Neural crest cell (in vitro differentiated cells): ENCODE measurements at places on chromosomes 1 and 21.

- DNase-seq = no peak
Observed at GRCh38 chr1:1198423-1199140, 7.8 kb downstream of the TNFRSF18 start.

DNA sequence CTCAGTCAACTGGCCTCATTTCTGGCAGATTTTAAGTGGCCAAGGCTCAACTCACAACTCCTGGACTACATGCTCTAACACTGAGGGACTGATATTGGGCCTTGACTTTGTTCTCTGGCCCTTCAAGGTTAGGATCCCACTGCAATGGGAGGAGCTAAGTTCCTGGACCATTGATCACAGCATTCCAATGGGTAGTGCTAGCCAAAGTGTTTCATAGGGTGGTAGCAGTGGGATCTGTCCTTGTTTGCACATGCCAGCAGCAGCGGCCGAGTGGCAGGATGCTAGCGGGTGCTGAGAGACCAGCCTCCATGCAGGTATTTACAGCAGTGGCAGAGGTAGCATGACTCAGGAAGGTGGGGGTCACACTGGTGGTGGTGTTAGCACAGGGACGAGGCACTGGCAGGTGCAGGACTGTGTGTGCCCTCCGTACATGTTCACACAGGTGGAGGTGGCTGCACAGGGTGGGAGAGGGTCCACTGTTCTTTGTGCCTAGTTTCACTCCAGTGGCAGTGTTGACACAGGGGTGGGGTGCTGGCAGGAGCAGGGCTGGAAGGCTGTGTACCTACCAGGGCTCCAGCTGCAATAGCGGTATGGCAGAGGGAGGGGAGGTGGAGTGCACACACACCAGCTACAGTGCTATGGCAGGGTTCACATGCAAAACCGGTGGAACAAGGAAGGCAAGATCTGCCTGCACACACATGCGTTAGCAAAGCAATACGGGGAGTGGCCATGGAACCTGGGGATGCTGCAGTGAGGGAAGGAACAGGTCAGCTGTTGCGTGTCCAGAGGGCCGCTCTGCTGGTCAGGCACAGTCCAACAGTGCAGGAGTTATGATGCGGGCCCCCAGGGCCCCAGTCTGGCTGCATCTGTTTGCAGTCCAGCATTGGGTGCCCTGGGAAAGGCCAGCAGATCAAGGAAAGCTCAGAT is 51.7 kb downstream of the COL24A1 start:
- no peak for DNase-seq

- no peak for DNase-seq
Observed at GRCh38 chr1:67801903-67802302, 31.4 kb downstream of the GNG12 start.

DNA sequence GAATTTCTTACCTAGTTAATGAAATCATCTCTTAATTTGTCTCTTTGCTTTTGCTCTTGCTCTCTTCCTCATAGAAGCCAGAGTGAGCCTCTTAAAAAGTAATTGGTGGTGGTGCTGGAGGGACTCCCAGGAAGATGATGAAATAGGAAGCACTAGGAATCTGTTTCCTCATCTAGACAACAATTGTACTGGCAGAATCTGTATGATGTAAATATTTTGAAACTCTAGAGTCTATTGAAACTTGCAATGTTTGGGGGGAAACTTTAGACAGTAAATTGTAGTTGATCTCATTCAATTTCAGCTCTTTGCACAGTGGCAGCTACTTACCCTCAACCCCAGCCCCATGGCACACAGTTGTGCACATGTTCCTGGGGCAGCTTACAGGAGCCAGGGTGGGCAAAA is 10.6 kb downstream of the RGSL1 start:
- no peak for DNase-seq

GRCh38 chr1:185478877-185479276 is 161.8 kb upstream of the IVNS1ABP start:
- no peak for DNase-seq

DNA sequence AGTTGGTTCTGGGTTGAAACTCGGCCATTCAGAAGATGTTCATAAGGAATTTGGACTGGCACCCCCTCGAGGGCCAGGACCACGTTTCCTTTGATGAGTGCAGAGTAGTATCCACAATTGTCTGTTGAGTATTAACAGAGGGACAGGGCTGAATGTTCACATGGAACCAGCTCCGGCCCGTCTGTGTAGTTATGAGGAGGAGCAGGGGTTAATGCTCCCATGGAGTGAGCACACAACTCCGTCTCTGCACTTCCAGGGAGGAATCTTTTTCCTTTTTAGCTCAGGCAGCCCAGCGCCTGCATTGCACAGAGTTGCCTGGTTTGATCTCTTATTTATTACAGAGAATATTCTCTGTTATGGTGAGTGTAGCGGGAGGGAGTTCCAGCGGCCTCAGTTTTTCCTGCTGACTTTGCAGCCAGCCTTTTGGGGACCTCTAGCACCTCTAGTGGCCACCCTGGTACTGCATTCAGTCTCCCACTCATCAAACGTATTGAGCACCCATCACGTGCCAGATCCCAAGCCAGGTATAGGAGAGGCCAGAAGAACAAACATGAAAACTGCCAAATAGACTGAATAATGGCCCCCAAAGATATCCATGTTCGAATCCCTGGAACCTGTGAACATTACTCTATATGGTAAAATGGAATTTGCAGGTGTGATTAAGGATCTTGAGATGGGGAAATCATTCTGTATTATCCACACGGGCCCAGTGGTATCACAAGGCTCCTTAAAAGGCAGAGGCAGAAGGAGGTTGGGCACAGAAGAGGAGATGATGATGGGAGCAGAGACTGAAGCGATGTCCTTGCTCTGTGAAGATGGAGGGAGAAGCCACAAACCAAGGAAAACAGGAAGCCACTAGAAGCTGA is 167.7 kb upstream of the CSF3R start:
- peak; percentile 78 for DNase-seq

DNA sequence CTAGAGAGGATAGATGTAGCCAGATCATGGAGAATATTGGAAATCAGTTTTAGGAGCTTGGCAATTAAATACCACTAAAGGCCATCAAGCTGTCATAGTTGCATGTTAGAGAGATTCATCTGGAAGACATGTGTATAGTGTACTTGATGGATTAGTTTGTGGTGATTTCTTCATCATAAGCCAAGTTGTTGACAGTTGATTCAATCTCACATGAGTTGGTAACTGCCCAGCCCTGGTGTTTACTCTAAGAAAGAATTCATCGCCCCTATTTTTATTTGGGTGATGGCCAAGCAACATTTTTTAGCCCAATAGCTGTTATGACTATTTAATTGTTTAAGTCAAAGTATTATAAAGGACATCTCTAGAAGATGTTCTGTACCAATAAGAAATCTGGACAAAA is 737.6 kb downstream of the PLA2G4A start:
- DNase-seq = no peak

GRCh38 chr1:29556657-29557056 is 320.3 kb downstream of the PTPRU start:
- no peak for DNase-seq

- no peak for DNase-seq
Observed at GRCh38 chr1:32666901-32667566, 16.0 kb downstream of the RBBP4 start.

- DNase-seq = no peak
Observed at GRCh38 chr1:164380893-164381292, 178.1 kb upstream of the PBX1 start.

GRCh38 chr1:184870319-184870718 is 104.0 kb downstream of the NIBAN1 start:
- no peak for DNase-seq

DNA sequence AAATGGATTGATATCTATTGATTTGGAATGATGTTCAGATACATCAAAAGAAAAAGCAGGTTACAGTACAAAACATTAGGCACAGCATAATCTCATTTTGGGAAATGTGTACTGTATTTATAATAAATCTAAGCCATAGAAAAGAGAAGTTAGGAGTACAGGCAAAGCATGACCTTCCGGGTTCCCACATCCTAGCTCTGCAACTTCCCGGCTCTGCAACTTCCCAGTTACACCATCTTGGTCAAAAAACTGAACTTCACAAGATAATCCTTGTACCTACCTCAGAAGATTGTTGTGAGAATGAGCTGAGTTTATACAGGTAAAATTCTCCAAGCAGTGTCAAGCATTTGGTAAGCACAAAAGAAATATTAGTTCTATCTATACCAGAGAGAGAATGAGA is 21.7 kb upstream of the SLC44A3 start:
- no peak for DNase-seq

DNA sequence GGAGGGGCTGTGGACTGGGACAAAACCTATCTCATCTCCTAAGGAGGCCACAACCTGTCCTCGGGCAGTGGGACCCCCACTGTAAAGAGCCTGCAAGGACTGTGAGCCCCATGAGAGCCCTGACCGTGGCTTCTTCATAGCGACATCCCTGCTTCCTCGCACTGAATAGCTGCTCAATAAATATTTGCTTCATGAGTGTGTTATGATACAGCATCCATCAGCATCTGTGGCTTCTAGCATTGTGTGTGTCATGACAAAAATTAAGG is 40.5 kb upstream of the CSF3R start:
- DNase-seq = no peak

DNA sequence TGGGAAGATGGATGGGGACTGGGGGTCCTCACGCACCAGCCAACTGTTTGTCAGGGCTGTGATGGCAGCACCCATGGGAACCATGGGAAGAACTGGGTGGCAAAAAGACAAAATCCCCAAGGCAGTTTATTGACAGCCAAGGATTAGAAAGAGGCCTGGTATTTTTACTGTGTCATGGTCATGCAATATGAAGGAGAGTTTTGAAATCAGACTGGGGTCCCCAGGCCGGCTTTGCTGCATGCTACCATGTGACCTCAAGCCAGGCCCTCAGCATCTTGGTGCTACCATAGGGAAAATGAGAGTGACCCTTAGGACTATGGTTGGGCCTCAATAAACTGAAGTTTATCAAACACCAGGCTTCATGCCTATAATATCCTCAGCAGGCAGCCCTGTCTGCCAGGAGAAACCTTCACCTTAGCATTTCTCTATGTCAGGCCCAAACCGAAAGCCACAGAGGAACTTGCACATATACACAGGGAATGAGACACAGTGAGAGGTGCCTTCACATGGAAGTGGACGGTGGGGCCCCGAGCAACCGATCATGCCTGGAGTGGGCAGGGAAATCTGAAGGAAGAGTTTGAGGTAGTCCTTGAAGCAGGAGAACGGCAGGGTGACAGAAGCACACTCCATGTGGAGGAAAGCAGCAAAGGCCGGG is 203.2 kb downstream of the HIVEP3 start:
- DNase-seq = no peak

DNA sequence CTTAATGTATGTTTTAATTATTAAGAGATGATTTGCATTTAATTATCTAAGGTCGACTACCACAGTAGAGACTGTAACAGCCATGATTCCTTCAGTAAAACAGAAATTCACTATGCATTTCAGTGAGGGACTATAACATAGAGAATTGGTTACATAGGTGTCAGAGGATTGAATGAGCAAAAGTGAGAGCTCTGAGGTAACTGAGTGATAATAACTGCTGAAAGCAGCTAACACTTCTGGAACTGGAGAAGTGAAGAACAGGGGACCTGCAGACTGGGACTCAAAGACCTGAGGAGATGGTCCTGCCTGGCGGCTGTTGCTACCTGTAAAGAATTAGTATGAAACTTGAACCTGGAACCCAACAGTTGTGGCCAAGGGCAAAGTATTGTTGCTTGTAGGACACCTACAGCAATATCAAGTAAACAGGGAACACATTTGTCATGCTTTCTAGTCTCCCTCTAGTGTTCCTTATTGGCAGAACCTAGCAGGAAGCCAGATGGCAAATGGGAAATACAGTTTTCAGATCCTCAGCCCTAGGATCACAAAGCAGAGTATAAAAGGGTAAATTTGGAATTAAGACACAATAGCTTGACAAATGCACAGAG is 110.6 kb downstream of the HS2ST1 start:
- no peak for DNase-seq

- DNase-seq = no peak
Observed at GRCh38 chr1:72432645-72433267, 150.4 kb upstream of the NEGR1 start.

- no peak for DNase-seq
Observed at GRCh38 chr1:169138866-169139670, 32.6 kb downstream of the ATP1B1 start.

GRCh38 chr1:210796421-210796820 is 337.5 kb downstream of the KCNH1 start:
- no peak for DNase-seq

DNA sequence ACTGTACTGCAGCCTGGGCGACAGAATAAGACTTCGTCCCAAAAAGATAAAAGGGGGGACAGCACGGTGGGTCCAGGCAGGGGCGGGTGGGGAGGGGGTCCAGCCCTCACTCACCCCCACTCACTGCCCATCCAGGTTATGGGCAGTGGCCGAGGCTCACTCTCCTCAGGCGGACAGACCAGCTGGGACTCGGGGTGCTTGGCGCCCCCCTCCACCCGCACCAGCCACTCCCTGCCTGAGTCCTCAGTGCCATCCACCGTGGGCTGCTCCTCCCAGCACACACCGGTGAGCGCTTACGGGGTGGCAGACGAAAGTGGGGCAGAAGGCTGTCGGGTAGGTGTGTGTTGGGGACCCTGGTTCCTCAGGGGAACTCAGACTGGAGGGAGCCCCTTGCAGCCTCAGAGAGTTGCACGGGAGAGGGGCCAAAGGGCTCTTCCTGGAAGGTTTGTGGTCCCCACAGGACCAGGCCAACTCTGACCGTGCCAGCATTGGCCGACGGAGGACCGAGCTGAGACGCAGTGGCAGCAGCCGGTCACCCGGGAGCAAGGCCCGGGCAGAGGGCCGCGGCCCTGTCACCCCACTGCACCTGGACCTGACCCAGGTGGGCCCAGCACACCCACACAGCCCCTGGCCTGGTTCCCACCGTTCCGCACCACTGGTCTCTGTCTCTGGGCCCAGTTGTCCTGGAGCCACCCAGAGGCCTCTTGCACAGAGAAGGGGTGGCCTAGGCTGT is 6.6 kb downstream of the PLEKHN1 start:
- DNase-seq = no peak

DNA sequence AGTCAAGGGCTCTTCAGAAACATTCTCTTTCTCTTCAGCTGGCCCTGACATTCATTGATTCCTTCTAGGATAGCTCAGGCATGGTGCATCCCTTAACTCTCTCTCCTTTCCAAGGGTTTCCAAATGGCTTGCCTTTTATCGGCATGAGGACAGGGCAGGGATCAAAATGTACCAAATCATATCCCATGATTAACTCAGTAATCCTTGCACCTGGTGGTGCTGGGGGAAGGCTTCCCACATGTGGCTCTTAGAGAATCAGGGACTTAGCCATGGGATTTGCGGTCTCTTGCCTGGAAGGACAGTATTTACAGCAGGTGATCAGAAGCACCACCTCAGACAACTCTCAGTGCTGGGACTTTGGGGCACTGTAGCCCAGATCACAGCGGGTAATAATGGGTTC is 46.2 kb upstream of the EDEM3 start:
- no peak for DNase-seq

- DNase-seq = no peak
Observed at GRCh38 chr1:223776075-223776814, 63.9 kb downstream of the CAPN2 start.

- no peak for DNase-seq
Observed at GRCh38 chr1:18505666-18506065, 24.9 kb downstream of the KLHDC7A start.

GRCh38 chr1:206804156-206804737 is 32.0 kb upstream of the IL10 start:
- DNase-seq = no peak
